ENCODE measurements at places on chromosomes 5 and 9.
A peak's percentile ranks its signal among the peaks of the same experiment; 100 is the strongest.

GRCh38 chr9:126652140-126652582 lies 38.4 kb downstream of the LMX1B start:
- DNase-seq, result no peak

- DNase-seq, result no peak
Measured at GRCh38 chr5:141805874-141806595, 72.2 kb downstream of the PCDH1 start.

DNA sequence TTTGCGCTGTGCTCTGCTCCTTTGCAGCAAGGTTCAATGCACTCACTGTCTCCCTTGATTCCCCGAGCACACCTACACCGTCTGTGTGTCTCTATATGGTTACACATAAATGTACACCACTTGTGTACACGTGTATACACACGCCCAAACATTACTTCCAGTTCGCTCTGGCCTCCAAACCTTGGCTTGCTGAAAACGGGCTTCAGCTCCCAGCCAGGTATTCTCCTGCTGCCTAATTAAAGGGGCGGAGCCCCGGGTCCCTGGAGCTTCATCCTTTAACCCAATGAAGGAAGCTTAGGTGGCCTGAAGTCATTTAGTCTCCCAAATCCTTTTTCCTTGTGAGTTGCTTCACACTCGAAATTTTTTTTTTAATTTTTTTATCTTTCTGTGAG lies 4.6 kb downstream of the ISL1 start:
- no peak for DNase-seq

DNA sequence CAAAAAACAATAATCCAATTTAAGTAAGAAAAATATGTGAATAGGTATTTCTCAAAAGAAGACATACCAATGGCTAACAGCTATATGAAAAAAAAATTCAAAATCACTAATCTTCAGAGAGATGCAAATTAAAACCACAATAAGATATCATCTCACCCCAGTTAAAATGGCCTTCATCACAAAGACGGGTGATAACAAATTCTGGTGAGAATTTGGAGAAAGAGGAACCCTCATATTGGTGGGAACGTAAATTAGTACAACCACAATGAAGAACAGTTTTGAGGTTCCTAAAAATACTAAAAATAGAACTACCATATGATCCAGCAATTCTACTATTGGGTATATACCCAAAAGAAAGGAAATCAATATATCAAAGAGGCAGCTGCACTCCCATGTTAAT lies 94.3 kb downstream of the TMEM167A start:
- no peak for DNase-seq

- no peak for DNase-seq
Measured at GRCh38 chr9:130738281-130738680, 44.7 kb downstream of the EXOSC2 start.

DNA sequence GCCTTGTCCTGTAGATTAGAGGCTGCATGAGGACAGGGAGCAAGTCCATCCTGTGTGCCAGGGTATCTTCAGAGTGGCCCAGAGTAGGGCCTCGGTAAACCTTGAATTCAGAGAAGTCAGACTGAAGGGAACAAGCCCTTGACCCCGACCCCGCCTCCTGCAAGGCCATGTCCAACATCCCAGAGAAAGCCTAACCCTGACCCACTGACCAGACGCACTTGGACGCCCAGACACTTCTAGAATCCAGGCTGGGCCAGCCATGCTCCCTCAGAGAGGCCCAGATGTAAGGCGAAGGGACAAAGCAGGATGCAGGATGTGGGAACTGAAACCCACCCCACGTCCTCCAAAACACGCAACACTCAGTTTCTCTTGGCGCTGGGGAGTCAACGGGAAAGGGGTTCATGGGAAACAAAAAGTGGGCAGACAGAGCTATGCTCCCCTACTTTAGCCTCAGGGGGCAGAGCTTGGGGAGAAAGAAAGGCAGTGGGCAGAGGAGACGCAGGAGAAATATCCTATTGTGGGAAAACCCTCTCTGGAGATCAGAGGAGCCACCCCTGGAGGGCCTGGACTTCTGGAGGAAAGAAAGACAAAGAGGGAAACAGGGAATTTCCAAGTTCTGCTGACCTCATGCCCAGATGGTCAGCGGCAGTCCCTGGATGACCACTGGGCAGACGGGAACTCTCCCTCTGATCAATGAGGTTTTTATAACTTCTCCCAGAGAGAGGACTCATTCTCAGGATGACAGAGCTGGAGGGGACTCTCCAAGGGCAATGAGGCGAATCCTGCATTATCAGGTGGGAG lies 13.0 kb downstream of the TNIP1 start:
- no peak for DNase-seq

DNA sequence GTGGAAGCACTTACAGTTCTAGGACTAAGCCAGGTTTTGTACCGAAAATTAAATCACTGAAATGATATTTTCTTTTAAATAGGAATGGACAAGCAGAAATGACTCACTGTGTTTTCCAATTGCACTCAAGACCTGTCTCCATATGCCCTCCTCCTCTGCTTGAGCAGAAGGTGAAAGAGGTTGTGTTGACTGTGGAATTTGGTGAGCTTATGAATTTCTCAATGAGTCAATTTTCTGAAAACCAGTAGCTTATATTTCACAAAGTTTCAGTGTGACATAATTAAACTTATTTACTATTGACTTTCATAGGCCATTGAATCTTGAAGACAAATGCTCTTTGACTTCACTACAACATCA lies 249.9 kb downstream of the NPR3 start:
- DNase-seq, result no peak

DNA sequence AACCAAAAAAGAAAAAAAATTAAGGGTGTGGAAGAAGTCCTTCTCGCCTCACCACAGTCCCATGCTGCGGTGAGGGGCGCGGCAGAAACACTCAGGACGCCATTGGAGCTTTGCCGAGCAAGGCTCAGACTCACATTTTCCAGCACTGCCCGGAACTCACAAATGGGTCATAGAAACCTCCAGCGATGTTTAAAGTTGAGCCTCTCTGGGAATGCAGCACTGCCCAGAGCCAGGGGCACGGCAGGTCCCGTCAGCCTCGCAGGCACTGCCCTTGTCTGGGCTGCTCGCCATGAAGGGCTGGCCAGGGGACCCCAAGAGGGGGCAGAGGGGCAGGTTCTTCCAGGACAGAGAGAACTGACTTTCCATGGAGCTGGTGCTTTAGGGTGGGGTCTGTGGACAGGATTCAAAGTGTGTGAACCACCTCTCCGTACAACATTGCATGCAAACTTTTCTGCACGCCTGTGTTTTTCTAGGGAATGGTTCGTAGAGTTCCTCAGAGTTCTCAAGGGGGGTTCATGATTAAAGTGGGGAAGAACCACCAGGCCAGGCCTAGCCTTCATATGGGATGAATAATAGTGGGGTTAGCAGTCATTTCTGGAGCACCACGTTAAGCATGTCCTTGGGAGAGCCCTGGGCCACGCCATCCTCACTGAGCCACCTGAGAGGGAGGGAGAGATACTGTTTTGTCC lies 38.4 kb downstream of the PRRX2 start:
- DNase-seq, result no peak

GRCh38 chr5:96127538-96127937 lies 165.9 kb upstream of the ELL2 start:
- no peak for DNase-seq

DNA sequence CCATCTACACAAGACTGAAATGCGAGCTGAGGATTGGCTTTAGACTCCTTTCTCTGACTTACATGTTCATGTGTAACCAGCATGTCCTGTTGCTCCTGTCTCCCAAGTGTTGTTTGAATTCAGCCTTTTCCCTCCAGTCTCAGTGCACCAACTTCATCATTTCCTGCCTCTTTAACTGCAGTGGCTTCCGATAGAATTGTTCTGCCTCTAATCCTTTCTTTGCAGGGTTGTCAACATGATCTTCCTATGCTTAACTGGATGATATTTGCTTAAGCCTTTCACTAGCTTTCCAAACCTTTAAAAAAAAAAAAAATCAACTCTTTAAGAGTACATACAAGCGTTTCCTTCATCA lies 6.7 kb upstream of the FYB1 start:
- no peak for DNase-seq

DNA sequence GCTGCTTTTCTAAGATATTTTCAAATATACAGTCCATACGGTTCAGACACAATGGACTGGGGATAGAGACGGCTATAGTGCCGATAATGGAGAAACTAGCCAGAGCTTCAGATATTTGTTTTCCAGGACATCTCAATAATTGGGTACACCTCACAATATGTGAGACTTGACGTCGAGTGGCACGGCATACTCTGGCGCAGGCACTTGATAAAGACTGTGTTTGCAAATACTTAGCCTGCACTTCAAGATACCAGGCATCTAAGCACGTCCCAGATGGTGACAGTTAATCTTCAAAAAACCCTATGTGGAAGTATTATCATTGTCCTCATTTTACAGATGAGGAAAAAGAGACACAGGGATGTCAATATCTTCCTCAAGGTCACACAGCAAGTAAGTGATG lies 48.5 kb downstream of the SEMA5A start:
- DNase-seq, result no peak

DNA sequence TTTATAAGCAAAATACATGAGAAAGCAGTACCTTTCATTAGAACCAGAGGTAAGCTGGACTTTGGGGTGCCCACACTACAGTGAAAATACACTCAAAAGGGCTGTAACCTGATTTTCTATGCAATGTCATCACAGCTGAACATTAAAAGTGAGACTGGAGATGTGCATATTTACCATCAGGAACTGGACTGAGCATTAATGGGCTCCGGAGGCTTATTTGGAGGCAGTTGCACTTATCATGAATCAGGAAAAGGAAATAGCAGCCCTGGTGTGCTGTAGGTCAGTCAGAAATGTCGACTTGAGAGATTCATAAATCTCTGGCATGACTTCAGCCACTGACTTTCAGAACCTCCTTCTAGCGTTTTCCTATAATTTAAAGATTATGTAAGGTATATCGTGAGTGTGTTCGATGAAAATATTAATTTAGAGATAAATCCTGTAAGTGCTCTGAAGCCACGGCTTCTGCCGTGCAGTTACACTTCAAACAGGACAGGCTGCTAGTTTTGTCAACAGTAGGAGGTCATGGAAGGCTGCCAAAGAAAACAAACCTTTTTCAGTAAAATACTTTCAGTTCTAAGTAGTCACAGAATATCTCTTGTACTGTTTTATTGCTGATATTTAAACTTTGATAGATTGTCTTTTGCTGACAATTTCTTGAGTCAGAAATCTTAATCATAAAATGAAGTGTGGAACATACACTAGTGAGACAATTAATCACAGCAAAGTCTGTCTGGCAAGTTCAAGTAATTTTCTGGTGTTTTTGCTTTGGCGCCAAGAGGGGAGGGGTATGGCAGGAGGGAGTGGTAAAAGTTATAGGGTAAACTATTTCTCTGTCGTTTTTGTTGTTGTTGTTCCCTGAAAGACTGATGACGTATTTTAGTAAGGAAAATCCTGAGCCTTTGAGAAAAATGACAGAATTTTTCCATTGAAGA lies 939.7 kb downstream of the NR2F1-AS1 start:
- DNase-seq, result peak; percentile 75

DNA sequence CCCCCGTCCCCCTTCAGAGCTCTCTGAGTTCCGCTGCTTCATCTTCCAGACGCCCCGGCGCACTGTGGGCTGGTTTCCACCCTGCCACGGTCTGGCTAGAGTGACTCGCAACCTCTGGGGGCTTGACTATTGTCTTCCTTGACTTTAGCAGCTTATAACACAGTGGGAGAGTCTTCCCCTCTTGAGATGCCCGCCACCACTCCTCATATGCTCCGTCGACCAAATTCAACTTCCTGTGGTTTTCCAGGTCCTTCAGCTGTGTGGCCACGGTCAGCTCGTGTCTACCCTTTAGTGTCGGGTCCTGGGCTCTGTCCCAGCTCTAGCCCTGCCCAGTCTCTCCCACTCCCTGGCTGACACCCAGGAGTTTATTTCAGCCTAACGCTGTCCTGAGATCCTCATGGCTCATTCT lies 28.2 kb upstream of the NCS1 start:
- no peak for DNase-seq

- no peak for DNase-seq
Measured at GRCh38 chr5:146703899-146704298, 174.7 kb downstream of the PPP2R2B start.

DNA sequence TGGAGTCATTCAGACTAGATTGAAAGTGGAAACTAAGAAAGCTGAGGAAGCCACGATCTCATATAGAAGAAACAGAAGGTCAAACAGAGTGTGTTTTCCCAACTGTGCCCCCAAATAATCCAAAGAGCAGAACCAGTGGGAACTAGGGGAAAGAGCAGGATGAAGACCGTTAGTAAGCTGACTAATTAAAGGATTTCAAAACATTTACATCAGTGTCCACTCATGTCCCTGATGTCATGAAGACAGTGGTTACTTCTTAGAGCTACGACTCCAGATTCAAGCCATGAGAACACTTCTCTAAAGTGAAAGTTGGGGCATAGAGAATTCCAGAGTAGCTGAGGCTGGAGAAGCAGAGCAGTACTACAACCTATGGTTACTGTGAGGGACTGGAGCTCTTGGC lies 119.6 kb upstream of the SLC12A2 start:
- DNase-seq, result no peak

DNA sequence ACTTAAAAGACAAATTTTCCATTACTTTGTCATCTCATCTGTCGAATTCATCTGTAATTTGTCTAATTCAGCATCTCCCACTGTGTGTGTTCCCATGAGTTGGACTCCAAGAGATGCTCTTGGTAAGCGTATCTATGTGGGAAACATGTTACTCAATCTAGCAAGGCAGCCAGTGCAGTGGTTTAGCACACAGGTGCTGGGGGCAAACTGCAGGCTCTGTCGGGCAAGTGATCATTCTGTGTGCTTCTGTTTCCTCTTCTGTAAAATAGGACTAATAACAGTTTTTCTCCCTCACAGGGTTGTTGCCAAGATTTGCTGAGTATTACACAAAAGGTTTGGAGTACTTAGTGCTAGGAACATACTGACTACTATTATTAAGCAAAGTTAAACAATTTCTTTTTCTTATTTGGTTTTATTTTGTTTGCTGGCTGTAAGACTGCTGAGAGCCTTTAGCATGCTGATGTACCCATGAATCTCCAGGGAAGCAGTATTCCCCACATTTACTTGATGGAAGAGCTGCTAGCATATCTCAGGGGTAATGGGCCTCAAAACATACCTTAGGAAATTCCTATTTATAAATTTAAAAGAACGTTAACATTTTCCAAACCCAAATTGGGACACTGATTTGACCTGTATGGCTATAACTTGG lies 709 bp upstream of the GAPT start:
- DNase-seq, result no peak

- no peak for DNase-seq
Measured at GRCh38 chr9:101398930-101399642, 435 bp downstream of the ZNF189 start.

DNA sequence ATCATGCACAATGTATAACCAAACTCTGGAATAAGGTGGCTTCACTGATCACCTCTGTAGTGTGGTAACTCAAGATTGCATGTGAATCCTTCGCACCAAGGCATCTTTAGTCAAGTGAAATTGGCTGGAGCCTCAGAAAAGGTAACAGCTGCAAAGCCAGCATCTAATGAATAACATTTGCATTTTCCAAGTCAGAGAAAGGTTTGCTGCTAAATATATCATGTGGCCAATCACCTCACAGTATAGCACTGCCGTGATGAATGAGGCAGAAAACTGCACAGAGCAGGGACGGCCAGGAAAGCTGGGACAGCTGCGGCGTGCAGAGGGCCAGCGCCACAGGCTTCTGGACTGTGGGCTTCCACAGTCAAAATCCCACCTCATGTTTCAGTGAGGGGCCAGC lies 18.5 kb downstream of the MRPS27 start:
- DNase-seq, result no peak

- no peak for DNase-seq
Measured at GRCh38 chr5:125103459-125103858, 357.0 kb upstream of the ZNF608 start.

GRCh38 chr5:172173564-172174153 lies 14.4 kb downstream of the STK10 start:
- no peak for DNase-seq
